H54 (cell line): ENCODE measurements at places on chromosomes 5 and 9.

- no peak for DNase-seq
These were observed 310.4 kb downstream of the ACTL7B start for GRCh38 chr9:108545436-108545835.

GRCh38 chr9:32941701-32942100, 59.7 kb downstream of the APTX start:
- no peak for DNase-seq

DNA sequence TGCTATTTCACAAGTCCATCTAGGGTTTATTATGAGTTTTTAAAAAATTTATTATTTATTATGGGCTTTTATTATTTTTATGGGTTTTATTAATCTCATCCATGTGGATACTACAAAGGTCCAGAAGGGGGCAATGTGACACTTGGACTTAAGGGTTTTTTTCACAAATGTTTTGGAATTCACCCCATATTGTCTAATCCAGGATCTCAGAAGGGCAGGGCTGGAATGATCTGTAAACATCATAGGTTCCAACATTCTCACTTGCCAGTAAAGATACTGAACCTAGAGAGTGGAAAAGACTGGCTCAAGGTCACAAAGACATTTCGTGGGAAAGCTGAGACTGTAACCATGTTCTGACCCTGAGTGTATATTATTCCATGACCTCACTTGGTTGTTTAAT, 35.6 kb downstream of the NIM1K start:
- DNase-seq: peak; percentile 21

DNA sequence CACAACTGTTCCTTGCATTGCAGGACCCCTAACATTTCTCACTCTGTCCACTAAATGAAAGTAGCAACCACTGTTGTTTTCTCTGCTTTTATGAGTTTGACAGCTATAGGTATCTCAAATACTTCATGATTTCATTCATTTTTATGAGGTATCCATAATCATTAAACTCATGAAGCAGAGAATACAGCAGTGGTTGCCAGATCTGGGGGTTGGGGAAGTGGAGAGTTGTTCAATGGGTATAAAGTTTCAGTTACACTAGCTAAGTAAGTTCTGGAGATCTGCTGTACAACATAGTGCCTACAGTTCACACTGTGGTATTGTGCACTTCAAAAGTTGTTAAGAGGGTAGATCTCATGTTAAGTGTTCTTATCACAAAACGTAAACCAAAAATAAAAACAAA, 23.4 kb upstream of the CAMK4 start:
- no peak for DNase-seq

DNA sequence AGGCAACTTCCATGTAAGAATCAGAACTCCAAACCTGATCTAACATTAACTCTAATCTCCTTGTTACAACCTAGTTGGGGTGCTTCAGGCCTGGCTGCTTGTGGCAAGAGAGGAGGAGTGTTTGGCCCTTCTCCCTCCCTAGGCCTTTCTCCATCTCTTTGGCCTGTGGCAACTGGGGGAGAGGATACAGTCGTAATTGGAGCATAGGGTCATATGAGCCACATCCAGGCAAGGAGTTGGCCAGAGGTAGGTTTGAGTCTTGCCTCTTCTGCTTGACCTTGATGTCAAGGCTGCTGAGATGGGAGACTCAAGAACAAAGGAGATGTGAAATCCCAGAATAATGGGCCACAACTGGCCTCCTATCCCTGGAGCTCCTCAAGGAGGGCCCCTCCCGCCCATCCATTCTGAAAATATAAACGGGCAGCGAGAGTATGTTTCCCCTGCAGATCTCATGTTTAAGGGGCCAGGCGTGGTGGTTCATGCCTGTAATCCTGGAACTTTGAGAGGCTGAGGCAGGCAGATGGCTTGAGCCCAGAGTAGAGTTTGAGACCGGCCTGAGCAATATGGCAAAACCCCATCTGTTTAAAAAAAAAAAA, 59.3 kb upstream of the ANGPTL2 start:
- no peak for DNase-seq

DNA sequence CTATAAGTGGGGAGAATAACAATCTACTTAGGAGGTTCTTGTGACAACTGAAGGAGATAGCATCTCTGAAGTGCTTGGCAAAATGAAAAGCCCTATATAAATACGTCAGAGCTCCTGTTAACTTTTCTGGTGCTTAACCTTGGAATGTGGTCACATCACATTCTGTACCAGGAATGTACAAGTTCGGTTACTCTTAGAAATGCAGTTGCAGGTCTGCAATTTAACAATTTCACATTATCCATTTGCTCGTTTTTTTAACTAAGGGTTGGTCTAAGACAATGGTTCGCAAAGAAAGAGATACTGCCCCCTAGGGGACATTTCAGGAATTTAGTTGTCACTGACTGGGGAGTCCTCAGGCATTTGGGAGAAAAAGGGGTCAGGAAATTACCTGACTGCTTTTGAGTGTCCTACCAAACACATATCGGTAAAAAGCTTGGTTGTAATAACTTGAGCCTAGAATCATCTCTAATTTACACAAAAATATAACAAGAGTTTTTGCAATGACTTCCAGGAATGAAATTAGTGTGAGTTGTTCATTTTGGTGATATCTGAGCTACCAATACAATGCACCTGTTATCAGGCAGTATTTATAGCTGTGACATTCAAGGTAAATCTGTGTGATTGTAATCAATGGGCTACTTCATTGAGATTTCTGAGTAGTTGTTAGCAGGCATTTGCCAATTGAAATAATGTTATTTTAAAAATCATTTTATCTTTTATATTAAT, 5.4 kb upstream of the HBEGF start:
- no peak for DNase-seq

DNA sequence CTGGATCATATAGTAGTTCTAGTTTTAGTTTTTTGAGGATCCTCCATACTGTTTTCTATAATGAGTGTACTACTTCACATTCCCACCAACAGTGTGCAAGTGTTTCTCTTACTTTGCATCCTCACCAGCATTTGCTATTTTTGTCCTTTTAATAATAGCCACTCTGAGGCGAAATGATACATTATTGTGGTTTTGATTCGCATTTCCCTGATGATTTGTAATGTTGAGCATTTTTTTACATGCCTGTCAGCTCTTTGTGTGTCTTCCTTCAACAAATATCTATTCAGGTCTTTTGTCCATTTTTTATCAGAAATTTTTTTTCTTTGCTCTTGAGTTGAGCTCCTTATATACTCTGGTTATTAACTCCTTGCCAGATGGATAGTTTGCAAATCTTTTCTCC, 114.0 kb downstream of the ADAMTSL1 start:
- no peak for DNase-seq

- no peak for DNase-seq
These were observed 182.0 kb upstream of the MOCS2 start for GRCh38 chr5:53291528-53291927.

DNA sequence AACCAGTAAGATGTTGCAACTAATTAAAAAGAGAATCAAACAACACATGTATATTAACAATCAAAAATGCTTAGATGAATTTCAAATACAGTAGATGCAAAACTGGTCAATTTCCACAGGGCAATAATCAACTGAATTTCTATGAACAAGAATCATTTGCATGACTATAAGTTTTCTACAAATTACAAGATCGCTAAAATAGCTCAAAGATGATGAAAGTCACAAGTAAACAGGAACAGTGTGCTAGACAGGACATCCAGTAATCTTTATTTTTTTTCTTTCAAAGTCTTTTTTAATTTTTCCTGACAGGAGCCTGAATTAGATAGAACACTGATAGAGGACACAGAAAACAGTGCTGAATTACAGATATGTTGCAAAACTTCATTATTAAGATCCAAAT, 608.2 kb upstream of the DAB2 start:
- no peak for DNase-seq

DNA sequence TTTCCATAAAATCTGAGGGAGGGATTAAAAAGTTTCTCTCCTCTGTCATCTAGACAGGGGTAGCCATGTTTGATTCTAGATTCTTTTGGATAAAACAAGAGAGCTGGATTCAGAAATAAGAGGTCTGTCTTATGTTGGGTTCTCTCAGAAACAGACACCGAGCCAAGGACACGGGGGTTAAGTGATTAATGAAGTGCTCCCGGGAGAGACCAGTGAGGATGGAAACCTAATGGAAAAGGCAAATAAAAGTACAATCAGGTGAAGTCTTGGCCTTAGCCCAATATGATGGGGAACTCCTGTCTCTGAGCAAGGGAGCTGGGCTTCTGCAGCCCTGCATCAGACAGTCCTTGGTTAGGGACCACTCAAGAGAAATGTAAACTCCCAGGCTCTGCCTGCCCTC, 308.8 kb upstream of the PANK3 start:
- DNase-seq: no peak

GRCh38 chr5:136032564-136032963, 3.8 kb downstream of the TGFBI start:
- DNase-seq: no peak

- no peak for DNase-seq
These were observed 456.6 kb upstream of the TLE4 start for GRCh38 chr9:79115176-79115575.

DNA sequence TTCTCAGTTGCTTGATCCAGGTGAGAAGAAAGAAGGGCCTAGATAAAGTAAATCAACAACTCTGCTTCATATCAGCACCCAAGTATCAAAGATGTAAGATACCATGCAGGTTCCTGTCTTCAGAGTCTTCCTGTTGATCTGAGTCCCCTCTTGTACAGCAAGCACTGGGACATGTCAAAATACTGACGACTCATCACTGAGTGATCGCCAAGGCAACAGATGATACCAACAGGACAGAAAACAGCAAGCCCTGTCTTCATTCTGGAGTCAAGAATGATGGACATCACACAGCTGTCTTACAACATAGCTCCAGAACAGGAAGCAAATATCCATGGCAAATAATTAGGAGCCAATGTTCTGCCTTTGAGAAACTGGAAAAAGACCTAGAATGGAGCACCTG, 83.7 kb downstream of the TARS1 start:
- DNase-seq: no peak

- DNase-seq: peak; percentile 65
These were observed at the start of gene PFDN1 for GRCh38 chr5:140302786-140303639. Gene PFDN1, minus strand, starts transcription at chr5:140303101. Its CDS starts 28 bp downstream, at chr5:140303073.

GRCh38 chr5:120769312-120769872, 305.3 kb downstream of the PRR16 start:
- no peak for DNase-seq

DNA sequence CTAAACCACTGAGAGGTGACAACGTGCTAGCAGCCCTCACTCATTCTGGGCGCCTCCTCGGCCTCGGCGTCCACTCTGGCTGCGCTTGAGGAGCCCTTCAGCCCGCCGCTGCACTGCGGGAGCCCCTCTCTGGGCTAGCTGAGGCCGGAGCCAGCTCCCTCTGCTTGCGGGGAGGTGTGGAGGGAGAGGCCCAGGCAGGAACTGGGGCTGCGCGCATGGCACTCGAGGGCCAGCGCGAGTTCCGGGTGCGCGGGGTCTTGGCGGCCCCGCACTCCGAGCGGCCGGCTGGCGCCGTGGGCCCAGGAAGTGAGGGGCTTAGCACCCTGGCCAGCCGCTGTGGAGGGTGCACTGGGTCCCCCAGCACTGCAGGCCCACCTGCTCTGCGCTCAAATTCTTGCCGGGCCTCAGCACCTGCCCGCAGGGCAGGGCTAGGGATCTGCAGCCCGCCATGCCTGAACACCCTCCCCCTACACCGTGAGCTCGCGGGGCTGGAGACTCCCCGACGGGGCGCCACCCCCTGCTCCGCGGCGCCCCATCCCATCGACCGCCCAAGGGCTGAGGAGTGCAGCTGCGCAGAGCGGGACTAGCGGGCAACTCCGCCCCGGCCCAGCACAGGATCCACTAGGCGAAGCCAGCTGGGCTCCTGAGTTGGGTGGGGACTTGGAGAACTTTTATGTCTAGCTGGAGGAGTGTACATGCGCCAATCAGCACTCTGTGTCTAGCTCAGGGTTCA, 11.8 kb upstream of the UBE2D2 start:
- no peak for DNase-seq

GRCh38 chr5:78151594-78152271, 142.8 kb downstream of the AP3B1 start:
- DNase-seq: no peak

- no peak for DNase-seq
These were observed 97.6 kb upstream of the CDH10 start for GRCh38 chr5:24742334-24742733.

DNA sequence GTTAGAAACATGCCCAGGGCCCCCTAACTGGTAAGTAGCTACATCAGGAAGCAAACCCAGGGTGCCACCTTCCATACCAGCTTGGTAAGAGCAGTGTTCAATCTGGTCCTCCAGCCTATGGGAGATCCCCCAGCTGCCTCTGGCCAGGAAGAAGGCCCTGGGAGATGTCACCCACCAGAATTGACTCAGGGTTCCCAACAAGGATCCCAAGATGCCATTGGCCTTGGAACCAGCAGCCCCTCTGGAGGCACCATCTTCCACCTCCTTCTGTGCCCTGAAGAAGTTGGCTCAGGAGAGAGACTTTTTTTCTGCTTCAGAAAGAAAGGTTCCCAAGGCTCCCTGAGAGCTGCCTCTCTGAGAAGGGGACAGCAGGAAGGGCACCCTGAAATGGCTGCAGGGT, 56.6 kb upstream of the IL17B start:
- DNase-seq: no peak

- DNase-seq: no peak
These were observed 73.2 kb downstream of the ACER2 start for GRCh38 chr9:19481971-19482404.

DNA sequence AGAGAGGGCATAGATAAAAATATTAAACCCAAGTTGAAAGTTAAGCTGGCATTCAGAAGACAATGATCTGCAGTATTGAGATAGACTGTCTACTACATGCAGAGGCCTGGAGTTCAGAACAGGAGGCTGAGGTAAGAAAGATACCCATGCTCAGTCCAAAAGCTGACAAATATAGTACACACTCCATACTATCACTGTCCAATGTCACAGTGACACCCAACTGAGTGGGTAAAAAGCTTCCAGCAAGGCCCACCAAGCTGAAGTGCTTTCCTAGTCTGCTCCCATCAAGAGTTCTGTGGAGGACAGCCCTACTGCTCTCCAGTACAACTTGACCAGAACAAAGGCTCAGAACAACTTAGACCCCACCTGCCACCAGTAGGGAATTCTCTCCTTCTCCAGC, 124.9 kb downstream of the SLC12A2 start:
- DNase-seq: no peak

GRCh38 chr5:1725641-1726468, 73.8 kb downstream of the MRPL36 start:
- no peak for DNase-seq

DNA sequence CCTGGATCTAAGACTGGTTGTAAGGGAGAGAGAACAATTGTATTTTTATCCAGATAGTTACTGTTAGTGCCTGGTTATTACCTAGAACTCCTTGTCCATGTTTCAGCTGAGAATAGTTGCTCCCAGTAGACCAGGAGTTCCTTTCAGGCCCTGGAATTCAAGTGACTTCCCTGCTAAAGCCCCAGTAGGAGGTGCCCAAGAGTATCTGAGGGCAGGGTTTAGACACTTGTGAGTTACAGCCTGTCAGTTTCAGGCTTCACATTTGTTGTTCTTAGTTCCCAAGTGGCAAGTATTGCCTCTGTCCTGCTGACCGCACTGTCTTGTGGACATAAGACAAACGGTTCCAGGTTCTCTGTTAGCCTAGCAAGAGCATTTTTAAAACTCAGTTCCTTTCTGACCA, 743.9 kb upstream of the SEMA6A start:
- DNase-seq: no peak

DNA sequence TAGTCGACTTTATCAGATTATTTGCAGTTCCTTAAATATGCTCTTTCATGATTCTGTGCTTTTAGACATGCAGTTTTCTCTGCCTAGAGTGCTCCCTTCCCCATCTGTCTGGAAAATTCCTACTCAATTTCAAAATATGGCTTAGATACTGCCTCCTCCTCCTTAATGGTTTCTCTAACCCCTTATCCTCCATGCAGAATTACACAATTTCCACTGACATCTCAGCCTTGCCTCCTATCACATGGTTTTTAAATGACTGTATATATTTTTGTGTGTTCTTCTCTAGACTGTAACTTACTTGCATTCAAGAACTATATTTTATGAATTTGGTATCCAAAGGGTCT, 85.2 kb downstream of the SLC44A1 start:
- DNase-seq: no peak
